ENCODE measurements at places on chromosomes 6 and 20. TPM values are rescaled to one million over a fixed set of nuclear protein-coding genes. Genes with fewer than 3 reads are reported as not detected.

The WASF1 gene
- total RNA-seq = 4.8 TPM

The PCSK2 gene
- total RNA-seq = 2.0 TPM

The PPP1R14C gene
- 27.3 TPM for total RNA-seq

DNA sequence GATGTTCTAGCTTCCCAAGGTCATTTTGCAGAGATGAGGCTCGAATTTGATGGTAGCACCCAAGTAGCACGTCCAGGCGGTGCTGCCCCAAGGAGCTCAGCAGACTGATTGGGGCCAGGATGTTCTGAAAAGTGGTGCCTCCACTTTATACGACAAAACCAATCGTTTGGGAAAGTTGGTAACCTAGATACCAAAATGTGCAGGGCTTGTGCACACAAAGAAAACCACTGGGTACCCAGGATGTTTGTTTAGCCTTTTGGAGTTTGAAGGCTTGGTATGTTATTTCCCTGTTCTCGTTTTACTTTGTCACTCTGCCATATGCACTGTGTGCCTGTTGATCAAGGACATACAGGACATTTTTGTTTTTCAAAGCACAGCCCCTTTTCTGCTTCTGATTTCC lies 40.7 kb upstream of the PBOV1 start:
- DNase-seq = no peak

The DEFB123 gene
- not detected for total RNA-seq

The NKAIN2 gene
- total RNA-seq = 0.21 TPM

DNA sequence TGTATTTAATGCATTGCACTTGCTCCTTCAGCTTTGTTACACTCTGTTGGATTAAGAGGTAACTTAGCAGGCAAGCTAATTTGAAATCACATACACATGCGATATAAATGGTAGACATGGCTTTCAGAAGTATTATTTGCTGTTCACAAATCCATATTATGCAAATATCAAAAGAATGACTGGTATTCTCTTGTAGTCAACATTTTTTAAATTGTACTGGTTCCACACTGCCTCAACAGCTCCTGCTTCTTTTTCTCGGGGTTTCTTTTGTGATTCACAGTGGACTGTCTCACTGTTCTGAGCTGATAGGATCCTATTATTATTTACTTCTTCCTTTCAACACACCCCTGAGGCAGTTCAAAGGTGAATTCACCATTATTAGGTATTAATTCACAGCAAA lies 927.4 kb downstream of the KIF16B start:
- no peak for DNase-seq

GRCh38 chr6:125869427-125869826 lies 78.7 kb downstream of the NCOA7 start:
- DNase-seq = no peak

GRCh38 chr6:170038708-170039107 lies 252.2 kb downstream of the DLL1 start:
- DNase-seq = no peak

Measured in colonic mucosa (tissue), 4 donors.